ENCODE measurements at places on chromosomes 2 and 18. TPM values are rescaled to one million over a fixed set of nuclear protein-coding genes. Genes with fewer than 3 reads are reported as not detected.

DNA sequence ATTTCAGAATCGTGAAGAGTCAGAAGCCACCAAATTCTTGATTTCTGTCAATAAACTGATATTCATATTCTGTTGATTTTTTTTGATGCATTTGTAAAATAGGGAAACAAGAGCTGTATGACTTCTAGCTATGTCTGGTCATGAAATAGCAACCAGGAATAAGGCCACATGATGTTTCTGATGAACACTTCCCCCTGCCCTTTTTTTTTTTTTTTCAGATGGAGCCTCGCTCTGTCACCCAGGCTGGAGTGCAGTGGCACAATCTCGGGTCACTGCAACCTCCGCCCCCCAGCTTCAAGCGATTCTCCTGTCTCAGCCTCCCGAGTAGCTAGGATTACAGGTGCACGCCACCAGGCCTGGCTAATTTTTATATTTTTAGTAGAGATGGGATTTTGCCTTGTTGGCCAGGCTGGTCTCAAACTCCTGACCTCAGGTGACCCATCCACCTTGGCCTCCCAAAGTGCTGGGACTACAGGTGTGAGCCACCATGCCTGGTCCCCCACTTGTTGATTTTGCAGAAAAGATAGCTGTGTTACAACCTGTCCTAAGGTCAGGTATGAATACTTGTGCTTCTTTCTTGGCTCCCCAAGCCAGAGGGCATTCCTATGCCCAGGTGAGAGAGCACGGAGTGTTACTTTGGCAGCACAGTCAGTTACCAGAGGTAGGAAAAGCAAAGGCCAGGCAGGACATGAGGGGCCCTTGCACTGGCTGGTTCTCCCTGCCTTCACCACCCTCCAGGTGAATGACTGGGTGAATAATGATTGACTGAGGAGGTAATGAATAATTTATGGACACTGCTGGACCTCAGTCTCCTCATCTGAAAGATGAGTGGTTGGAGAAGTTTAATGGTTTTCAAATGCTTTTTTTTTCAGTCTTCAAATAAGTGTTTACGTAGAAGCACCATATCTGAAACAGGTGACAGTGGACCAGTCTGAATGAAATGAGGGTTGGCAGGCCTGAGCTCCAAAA, 39.6 kb downstream of the PAX8 start:
- H3K27ac ChIP-seq = peak overlapping the region; percentile 85
- no peaks in the 10 kb centered on the region for H3K36me3 ChIP-seq
- no peak for DNase-seq
- no peaks in the 10 kb centered on the region for H3K27me3 ChIP-seq
- H3K4me1 ChIP-seq = peaks cover 16% of the 10 kb centered on the region

The HNMT gene
- 23.4 TPM for polyA plus RNA-seq

DNA sequence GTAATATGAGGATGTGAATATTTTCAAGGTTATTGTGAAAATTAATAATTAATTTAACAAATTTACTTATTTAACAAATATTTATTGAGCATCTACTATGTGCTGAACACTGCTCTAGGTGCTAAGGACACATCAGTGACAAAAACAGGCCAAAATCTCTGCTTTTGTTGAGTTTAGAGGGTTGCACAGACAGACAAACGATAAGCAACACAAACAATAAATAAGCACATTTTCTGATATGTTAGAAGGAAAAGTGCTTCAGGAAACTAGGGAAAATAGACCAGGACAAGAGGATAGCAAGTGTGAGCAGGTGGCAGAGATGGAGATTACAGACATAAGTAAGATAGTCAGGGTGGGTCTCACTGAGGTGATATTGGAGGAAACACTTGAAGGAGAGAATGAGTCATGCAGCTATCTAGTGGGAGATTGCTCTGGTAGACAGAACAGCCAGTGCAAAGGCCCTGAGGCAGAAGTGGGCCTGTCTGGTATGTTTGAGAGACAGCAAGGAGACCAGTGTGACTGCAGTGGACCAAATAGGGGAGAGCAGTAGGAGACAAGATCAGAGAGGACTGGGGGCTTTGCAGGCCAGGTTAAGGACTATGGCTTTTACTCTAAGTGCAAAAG, 38.3 kb downstream of the SFXN5 start:
- H3K27ac ChIP-seq = peak overlapping the region; percentile 88
- no peak overlapping the region for H3K4me3 ChIP-seq
- no peaks in the 10 kb centered on the region for H3K36me3 ChIP-seq
- H3K4me1 ChIP-seq = peaks cover 17% of the 10 kb centered on the region
- DNase-seq = no peak

GRCh38 chr18:10846657-10847407, 302.5 kb downstream of the PIEZO2 start:
- H3K27me3 ChIP-seq = no peaks in the 10 kb centered on the region

The TNFAIP6 gene
- 9.8 TPM for polyA plus RNA-seq

The ANAPC1 gene
- polyA plus RNA-seq = 7.7 TPM

GRCh38 chr18:49650426-49650891, 88.6 kb downstream of the LIPG start:
- H3K27ac ChIP-seq = no peak overlapping the region
- no peaks in the 10 kb centered on the region for H3K36me3 ChIP-seq

The KIF5C gene
- polyA plus RNA-seq = 2.1 TPM

DNA sequence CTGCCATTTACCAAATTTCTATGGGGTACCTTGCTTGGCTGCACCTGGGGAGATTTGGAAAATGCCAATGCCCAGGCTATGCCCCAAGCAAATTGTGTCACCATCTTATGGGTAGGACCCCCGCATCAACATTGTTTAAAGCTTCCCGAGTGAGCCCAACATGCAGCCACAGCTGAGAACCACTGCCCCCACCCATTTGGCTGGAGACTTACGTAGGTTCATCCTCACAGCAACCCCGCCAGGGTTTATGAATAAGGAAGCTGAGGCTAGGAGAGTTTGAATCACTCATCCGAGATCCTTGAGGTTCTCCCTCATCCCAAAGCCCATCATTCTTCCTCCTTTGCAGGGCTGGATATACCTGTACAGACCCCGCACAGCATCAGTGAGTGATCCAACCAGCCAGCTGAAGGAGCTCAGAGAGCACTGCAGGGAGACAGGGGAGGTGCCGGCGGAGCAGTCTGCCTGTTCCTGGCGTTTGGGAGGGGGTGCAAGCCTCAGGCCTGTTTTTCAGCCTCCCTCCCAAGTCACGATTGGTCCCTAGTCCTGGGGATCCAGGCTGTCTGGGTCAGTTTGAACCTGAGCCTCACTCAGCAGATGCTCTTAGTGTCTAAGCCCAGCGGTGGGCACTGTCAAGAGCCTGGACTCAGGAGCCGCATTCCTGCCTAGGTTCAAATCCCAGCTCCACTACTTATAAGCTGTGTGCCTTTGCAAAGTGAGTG, 164.9 kb downstream of the SMAD7 start:
- H3K4me3 ChIP-seq = no peak overlapping the region
- H3K27ac ChIP-seq = peak overlapping the region; percentile 48
- H3K27me3 ChIP-seq = no peaks in the 10 kb centered on the region
- H3K4me1 ChIP-seq = peaks cover 43% of the 10 kb centered on the region
- no peak for DNase-seq

DNA sequence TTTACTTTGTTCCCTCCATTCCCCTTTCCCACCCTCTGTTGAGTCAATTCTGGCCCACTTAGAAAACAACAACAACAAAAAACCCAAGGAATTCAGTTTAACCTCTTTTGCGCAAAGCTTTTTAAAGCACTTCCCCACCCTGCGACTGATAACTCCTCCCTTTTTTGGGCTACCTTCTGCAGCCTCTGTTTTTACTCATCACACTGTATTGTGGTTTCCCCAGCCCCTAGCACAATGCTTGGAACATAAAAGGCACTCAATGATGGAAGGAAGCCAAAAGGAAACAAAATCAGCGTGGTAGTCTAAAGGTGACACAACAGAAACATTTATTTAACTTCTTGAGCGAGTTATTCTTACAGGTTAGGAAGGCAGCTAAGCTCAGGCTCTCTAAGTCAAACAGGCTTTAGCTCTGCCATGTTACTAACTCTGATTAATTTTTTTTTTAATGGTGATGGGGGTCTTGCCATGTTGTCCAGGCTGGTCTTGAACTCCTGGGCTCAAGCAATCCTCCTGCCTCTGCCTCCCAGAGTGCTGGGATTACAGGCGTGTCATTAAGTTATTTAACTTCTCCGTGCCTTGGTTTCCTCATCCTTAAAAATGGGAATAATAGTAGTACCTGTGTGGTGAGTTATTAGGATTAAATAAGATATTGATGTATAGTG, 1.3 kb downstream of the CEP68 start:
- H3K36me3 ChIP-seq = no peaks in the 10 kb centered on the region
- peak overlapping the region; percentile 89 for H3K4me3 ChIP-seq
- DNase-seq = no peak
- no peaks in the 10 kb centered on the region for H3K27me3 ChIP-seq
- no peak overlapping the region for H3K27ac ChIP-seq

GRCh38 chr2:162073888-162074631, at the start of gene DPP4:
DPP4 (minus strand) TSS chr2:162074215; CDS start chr2:162073981, 234 bp downstream.
- H3K4me1 ChIP-seq = peaks cover 53% of the 10 kb centered on the region
- H3K36me3 ChIP-seq = no peaks in the 10 kb centered on the region
- H3K4me3 ChIP-seq = peak within 1 kb of the TSS; percentile 33
- no peaks in the 10 kb centered on the region for H3K27me3 ChIP-seq

DNA sequence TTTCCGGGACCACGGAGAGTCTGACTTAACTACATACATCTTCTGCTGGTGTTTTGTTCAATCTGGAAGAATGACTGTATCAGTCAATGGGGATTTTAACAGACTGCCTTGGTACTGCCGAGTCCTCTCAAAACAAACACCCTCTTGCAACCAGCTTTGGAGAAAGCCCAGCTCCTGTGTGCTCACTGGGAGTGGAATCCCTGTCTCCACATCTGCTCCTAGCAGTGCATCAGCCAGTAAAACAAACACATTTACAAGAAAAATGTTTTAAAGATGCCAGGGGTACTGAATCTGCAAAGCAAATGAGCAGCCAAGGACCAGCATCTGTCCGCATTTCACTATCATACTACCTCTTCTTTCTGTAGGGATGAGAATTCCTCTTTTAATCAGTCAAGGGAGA, 23.1 kb downstream of the ICOS start:
- no peaks in the 10 kb centered on the region for H3K36me3 ChIP-seq
- H3K27me3 ChIP-seq = peaks cover 3% of the 10 kb centered on the region

DNA sequence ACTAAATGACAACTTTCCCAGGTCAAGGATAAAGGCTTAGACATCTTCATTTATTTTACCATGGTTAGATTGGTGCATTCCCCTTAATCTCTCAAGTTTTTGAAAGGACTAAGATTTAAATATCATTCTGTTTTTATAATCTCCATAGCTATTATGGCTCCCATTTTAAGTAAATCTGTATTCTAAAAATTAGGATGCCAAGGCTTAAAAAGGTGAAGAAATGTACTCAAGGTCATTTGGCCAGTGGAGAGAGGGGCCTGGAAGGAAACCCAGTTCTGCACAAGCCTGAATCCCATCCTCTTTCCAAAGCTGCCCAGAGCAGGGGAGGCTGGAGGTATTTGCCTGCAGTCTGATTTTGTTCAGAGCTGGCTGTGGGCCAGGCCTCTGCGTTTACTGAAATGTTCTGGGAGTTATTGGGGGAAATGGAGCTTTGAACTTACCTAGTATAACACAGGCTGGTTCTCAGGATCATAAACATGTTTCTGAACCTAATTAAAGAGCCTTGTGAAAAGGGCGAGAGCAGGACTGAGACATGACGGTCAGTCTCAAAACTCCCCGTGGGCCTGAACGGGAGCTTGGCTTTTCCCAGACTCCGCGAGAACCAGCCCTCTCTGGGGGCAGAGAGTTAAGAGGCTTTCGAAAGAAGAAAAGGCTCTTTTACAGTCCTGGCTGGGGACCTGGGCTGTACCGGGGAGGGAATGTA, 85.6 kb downstream of the DDX1 start:
- no peaks in the 10 kb centered on the region for H3K36me3 ChIP-seq
- no peaks in the 10 kb centered on the region for H3K27me3 ChIP-seq
- DNase-seq = no peak

The LYPD1 gene
- 17.4 TPM for polyA plus RNA-seq

- H3K4me1 ChIP-seq = no peaks in the 10 kb centered on the region
- no peaks in the 10 kb centered on the region for H3K27me3 ChIP-seq
- H3K27ac ChIP-seq = no peak overlapping the region
- DNase-seq = no peak
- no peak overlapping the region for H3K4me3 ChIP-seq
- no peaks in the 10 kb centered on the region for H3K36me3 ChIP-seq
Measured at GRCh38 chr2:850429-850828, 100.2 kb upstream of the SNTG2 start.

The M1AP gene
- polyA plus RNA-seq = 1.2 TPM

GRCh38 chr2:171237751-171238505, 77.2 kb upstream of the TLK1 start:
- no peaks in the 10 kb centered on the region for H3K27me3 ChIP-seq
- H3K4me3 ChIP-seq = no peak overlapping the region
- H3K4me1 ChIP-seq = no peaks in the 10 kb centered on the region
- no peak overlapping the region for H3K27ac ChIP-seq
- no peaks in the 10 kb centered on the region for H3K36me3 ChIP-seq

GRCh38 chr18:23156134-23156533, 20.8 kb downstream of the CABLES1 start:
- H3K27me3 ChIP-seq = no peaks in the 10 kb centered on the region
- no peaks in the 10 kb centered on the region for H3K4me1 ChIP-seq
- no peaks in the 10 kb centered on the region for H3K36me3 ChIP-seq
- H3K27ac ChIP-seq = no peak overlapping the region
- H3K4me3 ChIP-seq = no peak overlapping the region

- DNase-seq = no peak
- H3K27ac ChIP-seq = peak overlapping the region; percentile 48
- no peaks in the 10 kb centered on the region for H3K27me3 ChIP-seq
- no peak overlapping the region for H3K4me3 ChIP-seq
Measured at GRCh38 chr18:48786455-48787202, 164.1 kb downstream of the SMAD7 start.

The BCL2 gene
- polyA plus RNA-seq = 1.0 TPM

- peak overlapping the region; percentile 19 for H3K27ac ChIP-seq
- peaks cover 13% of the 10 kb centered on the region for H3K4me1 ChIP-seq
- no peaks in the 10 kb centered on the region for H3K27me3 ChIP-seq
- no peak overlapping the region for H3K4me3 ChIP-seq
- peak; percentile 42 for DNase-seq
Measured at GRCh38 chr18:34911661-34912384, 129.4 kb upstream of the MAPRE2 start.

The CIB4 gene
- not detected for polyA plus RNA-seq

DNA sequence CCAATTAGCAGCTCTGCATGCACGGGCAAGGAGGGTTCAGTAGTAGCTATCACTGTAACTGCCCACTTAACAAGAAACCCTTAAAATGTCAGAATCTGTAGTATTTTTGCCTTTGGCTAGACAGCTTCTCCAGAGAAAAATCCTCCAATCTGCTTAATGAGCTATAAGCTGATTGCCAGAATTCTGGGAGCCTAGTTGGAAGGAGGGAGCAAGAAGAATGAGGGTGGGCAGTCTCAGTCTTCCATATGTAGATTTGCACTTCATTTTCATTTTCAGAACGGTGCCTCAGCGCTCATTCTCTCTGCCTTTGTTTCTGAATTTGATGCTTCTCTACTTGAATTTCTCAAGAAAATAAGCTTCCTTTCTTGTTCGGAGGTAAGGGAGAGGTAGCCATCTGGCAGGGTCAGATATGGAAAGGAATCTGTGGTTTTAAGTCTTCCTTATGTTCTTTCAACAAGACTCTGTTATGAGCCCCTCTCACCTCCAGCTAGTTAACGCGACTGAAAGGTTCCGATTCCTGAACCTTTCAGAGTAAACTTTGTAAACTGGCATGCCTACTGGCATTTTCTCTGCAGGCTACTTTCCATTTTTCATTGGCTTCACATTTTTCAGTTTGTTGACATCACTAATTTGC, 53.5 kb downstream of the HNRNPLL start:
- H3K36me3 ChIP-seq = no peaks in the 10 kb centered on the region
- no peak overlapping the region for H3K4me3 ChIP-seq
- H3K27ac ChIP-seq = no peak overlapping the region

The NBAS gene
- polyA plus RNA-seq = 18.5 TPM
